ENCODE measurements at places on chromosomes 2 and 18.

GRCh38 chr2:113720167-113720566, 36.3 kb downstream of the SLC35F5 start:
- no peak for DNase-seq

- DNase-seq = no peak
These were observed 72.6 kb downstream of the ACTR2 start for GRCh38 chr2:65300134-65300760.

- no peak for DNase-seq
These were observed 1383.2 kb downstream of the LRP1B start for GRCh38 chr2:140747665-140748064.

DNA sequence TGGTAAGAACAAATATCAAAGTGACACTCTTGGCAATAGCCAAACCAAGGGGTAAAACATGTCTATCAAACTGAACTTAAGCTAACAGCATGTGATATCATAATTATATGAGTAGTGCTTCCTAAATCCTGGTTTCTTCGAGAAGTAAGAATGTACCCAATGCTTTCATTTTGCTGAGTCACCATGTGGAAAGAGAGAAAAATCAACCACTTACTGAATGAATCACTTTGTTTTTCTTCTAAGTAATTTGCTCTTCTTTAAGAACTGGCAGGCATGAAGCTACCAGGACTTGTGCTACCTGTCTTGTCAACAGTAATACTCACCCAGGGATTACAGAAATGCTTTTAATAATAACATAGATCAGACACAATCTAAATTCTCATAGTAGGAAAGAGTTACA, 19.0 kb upstream of the DUSP19 start:
- DNase-seq = no peak

GRCh38 chr2:105796131-105796638, 51.5 kb downstream of the NCK2 start:
- DNase-seq = no peak

DNA sequence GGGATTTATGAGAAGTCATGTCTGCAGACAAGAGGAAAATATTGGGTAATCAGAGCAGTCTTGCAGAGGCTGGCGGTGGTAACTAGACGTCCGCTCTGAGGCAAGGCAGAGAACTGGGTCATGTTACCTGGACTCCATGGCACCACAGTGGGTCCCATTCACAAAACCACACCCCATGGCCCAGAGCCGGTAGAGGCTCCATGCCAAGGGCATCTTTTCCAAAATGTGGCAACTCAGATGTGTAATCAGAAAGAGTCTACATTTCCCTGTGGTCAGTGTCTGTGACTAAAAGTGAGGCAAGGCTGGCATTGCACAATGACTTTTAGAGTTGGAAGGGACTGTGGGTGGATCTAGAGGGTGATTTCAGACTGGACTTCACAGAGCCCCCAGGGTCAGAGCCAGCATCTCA, 113.1 kb downstream of the MREG start:
- DNase-seq = no peak

DNA sequence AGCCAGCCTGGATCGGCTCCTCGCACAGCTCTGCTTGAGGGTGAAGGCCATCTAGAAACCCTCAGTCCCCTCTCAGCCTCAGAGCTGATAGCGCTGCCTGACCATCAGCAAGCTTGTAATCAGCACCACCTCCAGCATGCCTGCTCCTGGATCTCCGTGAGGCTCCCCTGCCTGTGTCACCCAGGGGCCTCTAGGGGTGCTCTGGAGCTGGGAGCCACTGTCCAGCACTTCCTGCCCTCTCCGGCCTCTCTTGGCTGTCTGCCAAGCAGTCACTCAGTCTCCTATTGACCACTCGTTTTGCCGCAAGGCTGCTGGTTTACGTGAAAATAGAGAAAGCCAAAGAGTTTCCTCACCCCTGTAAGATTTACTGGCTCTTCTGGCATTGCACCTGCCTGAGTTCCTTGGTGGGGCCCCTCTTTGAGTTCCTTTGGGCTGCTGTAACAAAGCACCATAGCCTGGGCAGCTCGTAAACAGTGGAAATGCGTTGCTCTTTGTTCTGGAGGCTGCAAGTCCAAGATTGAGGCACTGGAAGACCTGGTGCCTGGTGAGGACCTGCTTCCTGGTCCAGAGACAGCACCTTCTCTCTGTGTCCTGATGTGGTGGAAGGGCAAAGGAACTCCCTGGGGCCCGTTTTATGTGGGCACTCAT, 17.9 kb downstream of the CAPN10 start:
- DNase-seq = no peak

- no peak for DNase-seq
These were observed 809.5 kb upstream of the PIK3C3 start for GRCh38 chr18:41145516-41145915.

DNA sequence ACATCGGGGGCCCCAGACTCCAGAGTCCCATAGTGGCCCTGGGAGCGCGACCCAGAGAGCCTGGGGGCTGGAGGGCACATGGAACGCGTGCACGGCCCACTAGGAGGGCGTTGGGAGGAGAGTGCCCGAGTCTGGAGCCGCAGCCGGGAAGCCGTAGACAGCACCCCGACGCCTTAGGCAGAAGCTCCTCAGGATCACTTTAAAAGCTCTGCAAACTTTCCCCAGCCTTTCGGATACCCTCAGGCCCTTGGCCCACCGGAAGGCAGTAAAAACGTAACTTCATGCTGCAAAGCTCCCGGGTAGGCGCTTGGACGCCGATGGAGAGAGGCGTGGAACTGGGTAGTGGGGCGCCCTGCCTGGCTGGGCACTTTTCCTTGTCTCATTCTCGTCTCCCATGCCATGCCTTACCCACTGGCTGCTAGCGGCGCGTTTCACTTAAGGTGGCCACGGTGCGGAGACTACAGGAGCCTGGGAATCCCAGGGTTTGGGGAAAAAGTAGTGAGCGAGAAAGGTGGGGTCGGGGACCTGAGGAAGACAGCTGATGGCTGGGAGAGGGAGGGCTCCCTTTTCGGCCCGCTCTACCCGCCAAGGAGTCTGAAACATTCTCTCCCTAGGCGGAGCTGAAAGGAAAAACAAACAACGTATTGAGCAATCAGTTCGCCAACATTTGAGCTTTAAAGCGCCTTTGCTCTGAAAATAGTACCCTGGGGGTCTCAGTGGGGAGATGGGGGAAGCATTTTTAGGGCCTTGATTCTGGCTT, 141.8 kb downstream of the MEIS1 start:
- no peak for DNase-seq

- no peak for DNase-seq
These were observed at the start of gene SP9 for GRCh38 chr2:174334781-174335251. Gene SP9, plus strand, starts transcription at chr2:174334954. Its CDS starts 139 bp downstream, at chr2:174335093.

- no peak for DNase-seq
These were observed 35.4 kb upstream of the WIPF1 start for GRCh38 chr2:174632841-174633622.

DNA sequence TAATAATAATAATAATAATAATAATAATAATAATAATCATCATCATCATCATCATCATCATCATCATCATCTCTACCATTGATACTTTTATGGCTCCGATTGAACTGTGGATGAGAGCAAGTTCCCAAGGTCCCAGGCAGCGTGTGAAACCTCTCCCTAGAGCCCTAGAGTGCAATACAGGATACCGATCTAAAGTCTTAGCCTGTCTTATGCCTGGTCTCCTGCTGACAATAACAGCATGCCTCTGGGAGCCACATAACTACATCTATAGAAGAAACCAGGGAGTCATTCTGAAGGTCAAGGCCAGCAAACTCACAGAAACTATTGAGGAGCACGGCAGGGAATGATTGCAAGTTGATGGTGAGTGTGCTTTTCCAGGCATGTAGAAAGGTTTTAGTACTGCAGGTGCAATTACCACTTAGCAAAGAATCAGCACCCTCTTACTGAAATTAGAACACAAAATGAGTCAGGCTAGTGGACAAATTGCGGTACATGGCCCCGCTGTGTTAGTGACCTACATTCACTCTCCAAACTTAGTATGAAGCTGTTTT, 457.2 kb upstream of the CDH20 start:
- no peak for DNase-seq

- DNase-seq = no peak
These were observed 99.8 kb downstream of the SEPTIN10 start for GRCh38 chr2:109513749-109514588.

DNA sequence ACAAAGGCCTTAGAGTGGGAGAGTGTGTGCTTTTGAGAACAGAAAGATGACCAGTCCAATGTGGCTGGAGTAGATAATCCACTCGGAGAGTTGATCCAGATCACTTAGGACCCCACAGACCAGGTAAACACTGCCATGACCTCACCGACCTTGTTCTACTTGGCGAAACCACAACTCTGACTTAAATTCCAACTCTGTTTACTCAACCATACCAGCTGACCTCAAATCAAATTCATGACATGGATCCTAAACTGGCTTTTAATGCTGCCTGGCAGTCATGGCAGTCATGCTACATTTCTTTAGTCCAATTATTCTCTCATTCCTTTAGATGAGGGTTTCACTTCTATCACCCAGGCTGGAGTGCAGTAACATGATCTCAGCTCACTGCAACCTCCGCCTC, 347.1 kb upstream of the FAM98A start:
- DNase-seq = no peak

GRCh38 chr2:166413255-166413654, 37.5 kb upstream of the SCN9A start:
- DNase-seq = no peak

DNA sequence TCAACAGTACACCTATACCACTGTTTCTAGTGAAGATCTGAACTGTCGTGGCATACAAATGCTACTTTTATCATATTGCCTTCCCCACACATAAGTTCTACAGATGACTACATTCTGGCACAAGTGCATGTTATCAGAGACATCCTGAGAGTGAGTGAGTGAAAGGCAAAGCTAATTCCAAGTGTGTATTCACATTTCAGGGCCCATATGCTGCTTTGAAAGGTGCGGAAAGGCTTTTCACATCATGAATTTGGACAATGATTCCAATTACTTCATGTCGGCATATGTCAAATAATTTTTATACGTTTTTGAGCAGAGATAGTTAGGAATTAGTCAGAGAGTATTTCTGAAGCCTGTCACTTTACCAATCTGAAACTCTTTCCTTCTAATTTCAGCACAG, 101.7 kb downstream of the GAREM1 start:
- no peak for DNase-seq

GRCh38 chr2:10772201-10772867, 40.3 kb downstream of the PDIA6 start:
- no peak for DNase-seq

DNA sequence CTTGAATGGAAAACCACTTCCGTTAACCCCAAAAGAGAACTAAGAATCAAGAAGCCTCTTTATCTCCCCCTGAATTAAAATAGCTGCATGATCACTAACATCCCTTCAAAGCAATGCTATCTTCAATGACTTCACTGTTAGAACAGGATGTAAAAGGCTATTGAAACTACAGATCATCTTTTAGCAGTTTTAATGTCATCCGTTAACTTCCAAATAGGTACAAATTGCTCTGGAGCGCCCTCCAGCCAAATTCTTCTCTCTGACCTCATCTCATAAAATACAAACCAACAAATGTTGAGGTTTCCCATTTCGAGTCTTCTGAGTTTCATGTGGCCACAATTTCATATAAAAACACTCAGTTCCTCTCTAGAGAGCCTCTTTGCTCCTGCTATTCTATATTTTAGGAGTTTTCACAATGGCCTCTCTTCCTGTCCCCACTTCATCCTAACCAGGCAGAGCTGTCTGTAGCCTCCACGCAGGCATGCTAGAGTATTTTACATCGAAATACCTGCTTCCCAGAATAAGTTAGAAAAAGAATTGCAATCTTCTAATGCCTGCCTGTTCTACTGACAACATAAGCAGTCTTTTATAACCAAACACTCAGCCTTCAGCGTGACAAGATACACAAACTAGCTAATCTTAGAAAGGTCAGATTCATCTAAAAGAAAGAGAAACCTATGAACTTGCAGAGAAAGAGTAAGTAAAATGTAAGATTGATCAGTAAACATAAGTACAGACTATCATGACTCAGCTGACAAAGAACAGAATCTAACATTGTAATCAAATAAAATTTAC, 37.9 kb downstream of the B4GALT6 start:
- DNase-seq = no peak

- no peak for DNase-seq
These were observed 21.5 kb downstream of the DTNB start for GRCh38 chr2:25651782-25652455.

DNA sequence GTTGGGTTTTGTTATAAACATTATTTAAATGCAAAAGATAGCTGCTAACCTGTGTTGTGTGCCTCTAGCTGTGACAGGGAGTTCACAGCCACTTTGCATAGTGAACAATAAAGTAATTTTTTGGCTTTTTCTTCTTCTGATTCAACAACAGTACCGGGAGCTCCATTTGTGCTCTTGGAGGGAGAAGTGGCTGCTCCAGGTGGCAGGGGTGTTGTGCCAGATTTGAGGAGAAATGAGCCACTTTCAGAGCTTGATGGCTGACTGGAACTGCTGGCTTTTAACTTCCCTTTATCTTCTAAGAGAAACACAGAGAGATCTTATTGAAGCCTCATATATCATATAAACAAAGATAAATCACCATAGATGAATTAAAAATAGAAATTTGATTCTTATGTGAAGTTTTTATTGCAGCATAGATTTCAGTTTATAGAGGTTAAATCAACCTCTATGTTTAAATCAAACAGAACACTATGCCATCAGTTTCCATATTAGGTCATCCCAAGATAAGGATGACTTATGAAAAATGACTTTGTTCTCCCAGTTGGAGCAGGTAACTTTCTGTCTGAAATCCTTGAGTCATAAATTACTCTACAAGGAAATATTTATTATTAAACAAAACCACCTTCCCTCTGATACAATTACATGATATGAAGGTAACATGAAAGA, 182.0 kb upstream of the SESTD1 start:
- no peak for DNase-seq

DNA sequence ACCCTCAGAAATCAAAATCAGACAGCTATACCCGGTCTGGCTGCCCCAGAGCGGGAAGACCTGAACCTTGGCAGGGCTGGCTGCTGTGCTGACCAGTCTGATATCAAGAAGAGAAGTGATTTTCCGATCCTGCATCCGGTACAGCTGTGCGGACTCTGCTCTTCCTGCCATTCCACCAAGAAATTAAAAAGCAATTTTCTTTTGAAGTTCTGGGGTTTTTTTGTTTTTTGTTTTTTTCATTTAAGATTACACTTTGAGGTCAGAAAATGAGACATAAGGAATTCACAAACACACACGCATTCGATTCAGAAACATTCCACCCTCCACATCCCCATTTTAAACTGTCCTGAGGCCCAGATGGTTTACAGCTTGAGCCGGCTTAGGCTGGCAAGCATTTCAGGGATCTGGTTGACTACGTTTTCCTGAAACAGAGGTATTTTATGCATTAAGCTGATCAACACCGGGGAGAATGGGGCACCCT, 156.5 kb downstream of the COL6A3 start:
- no peak for DNase-seq

DNA sequence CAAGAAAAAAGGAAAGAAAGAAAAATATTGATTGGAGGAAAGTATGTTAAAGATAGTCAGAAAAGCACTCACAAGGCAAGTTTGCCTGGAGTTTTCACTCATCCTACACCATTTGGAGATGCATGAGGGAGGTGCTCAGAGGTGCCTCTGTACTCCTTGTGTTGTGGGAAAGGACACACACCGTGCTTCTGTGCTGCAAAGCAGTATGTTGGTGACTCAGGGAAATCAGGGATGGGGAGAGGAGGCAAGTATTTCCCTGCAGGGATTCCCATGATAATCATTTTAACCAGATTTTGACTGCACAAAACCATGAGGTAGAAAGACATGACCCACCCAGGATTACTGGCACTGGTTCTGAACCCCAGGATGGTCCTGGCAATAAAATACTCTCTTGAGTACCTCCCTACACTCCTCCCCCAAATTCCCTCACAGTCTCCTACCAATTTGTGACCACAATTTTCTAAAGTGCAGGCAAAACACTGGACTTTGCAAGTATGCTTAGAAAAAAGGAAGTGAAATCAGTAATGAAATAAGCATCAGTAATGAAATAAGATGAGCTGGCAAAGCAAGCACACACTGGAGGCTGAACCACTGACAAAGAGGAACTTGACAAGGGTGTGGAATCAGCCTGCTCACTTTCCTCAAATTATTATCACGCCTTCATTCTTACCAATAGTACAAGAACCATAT, 155.5 kb upstream of the ACVR2A start:
- no peak for DNase-seq

Data from T-helper 9 cell (primary cell).